GM12892 (cell line): ENCODE measurements at places on chromosomes 11 and 22.

DNA sequence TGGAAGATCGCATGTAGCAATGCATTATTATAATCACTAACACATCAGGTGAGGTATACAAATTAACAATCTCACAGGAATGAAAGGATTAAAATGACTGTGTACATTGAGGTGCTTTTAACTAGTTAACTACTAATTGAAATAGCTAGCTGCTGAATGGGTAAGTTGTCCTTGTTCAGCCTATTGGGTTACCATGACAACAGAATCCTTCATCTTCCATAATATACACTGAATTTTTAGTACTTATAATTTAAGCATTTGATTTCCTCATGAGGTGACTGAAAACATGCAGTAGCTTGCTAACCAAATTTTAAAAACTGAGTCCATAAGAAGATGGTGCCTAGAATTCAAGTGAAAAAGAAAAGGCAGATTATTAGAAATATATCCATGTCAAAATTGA is 347.9 kb downstream of the FAT3 start:
- DNase-seq, result no peak

- DNase-seq, result no peak
These were observed 85.5 kb downstream of the CDKN1C start for GRCh38 chr11:2799881-2800654.

- DNase-seq, result no peak
These were observed 87.1 kb upstream of the OPCML start for GRCh38 chr11:133619397-133619796.

DNA sequence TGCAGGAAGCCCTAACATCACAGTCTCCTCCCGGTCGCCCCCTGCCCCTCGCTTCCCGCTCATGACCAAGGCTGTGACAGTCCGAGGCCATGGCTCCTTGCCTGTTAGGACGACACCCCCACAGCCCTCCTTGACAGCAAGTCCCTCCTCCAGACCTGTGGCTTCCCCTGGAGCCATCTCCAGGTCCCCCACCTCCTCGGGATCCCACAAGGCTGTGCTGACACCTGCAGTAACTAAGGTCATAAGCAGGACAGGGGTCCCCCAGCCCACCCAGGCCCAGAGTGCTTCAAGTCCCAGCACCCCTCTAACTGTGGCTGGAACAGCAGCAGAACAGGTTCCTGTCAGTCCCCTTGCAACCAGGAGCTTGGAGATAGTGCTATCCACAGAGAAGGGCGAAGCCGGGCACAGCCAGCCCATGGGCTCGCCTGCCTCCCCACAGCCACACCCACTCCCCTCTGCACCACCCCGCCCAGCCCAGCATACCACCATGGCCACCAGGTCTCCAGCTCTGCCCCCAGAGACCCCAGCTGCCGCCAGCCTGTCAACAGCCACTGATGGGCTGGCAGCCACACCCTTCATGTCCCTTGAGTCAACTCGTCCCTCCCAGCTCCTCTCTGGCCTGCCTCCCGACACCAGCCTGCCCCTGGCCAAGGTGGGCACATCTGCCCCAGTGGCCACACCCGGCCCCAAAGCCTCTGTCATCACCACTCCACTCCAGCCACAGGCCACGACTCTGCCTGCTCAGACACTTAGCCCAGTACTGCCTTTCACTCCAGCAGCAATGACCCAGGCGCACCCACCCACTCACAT is 63.2 kb downstream of the OTOG start:
- DNase-seq, result no peak

- no peak for DNase-seq
These were observed 9.9 kb downstream of the GVQW3 start for GRCh38 chr11:76391021-76391420.

DNA sequence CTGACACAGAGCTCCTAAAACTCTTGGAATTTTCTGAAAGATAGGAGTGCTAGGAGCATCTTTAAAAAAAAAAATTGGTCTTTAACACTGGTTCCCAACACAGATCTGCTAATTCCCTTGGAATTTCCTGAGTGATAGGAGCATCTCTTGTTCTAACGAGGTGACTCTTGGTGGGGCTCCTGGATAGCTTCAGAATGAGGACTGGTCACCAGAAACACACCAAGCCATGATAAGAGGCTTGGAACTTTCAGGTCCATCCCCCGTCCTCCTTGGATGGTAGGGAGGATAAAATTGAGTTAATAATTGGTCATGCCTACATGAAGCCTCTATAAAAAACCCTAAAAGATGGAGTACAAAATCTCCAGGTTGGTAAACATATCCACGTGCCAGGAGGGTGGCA is 64.5 kb upstream of the LDLRAD3 start:
- DNase-seq, result no peak

DNA sequence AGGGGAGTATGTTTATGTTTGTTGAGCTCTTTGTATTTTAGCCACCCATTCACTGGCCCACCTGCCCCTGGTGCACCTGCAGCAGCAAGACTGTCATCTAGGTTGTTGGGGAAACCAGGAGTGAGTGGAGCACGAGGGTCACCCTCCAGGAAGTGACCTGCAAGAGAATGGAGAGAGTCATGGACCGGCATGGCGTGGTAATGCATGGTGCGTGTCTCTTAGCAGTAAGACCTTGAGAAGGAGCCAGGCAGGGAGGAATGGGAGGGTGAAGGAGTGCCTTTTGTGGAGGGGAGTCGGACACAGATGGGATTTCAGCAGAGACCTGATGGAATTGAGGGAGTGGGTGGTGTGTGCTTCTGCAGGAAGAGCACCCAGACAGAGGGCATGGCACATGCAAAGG is 37.9 kb downstream of the KCNQ1 start:
- no peak for DNase-seq

GRCh38 chr22:19598054-19598855 is 74.0 kb upstream of the CLDN5 start:
- DNase-seq, result no peak
